Kidney epithelial cell (primary cell): ENCODE measurements at places on chromosomes 1 and 21.

DNA sequence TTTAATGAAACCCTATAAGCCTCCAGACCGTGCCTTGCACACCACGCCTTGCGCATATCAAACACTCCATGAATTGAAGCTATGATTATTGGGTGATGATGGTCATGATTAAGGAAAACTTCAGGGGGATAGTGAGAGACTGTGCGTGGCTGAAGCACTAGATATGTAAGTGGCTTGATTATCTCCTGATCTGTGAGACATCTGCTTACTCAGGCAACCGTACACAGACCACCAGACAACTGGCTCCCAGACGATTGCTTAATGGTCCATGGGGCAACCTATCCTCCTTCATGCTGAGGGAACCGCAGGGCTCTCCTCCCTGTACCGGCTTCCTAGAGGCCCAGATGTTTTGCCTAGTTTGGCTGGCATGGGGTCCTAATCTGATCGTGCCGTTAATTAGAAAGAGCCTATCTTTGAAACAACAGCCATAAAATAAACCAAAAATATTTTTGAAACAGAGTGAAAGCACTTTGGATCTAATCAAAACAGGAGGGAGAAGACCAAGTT, 51.6 kb downstream of the IRF2BP2 start:
- DNase-seq: no peak

GRCh38 chr1:182716740-182717720, 32.6 kb upstream of the RGS8 start:
- no peak for DNase-seq

DNA sequence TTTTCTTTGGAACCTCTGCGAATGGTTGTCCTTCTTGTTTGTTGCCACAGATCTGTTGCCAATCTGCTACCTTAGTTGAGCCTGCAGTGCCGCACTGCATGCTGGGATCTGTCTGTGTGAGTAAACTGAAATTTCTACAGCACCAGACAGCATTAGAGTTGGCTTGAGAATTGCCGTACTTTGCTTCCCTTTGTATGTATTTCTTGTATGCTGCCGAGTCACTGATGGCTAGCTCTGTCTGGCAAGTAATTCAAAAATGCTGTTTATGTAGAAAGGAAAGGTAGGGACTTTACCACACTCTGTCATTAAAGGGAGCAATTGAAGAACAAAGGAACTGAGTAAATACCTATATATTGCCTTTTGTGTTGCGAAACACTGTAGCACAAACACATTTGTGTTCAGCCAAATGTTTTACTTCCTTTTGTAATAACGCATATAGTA, 857.4 kb downstream of the USP25 start:
- DNase-seq: no peak

DNA sequence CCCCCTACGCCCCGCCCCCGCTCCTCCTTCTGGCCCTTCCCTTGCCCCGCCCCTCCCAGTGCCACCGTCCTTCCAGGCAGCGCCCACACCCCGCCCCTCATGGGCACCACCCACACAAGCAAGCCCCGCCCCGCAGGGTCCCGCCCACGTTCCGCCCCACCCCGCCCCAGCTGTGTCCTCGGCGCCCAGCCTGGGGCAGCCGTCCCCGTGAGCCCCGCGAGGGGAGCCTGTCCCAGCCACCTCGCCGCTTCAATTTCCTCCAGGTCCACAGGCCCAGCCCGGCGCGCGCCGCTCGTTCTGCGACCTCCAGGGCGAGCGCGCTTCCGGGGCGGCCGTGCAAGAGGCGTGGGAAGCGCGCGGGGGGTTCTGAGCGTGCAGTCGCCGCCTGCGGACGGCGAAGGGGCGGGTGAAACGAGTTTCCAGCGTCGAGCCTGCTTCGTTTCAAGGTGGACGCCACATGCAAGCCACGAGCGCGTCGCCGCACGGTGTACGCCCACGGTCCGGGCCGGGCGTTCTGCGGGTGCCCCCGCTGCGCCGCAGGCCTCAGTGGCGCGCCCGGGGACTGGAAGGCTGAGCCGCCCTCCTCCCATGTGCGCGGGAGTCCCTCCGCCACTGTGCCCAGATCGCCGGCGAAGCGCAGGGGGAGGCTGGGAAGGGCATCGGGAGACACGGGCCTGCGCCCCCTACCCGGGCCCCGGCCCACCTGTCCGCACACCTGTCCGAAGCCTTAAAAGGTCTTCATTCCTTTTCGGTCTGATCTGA, 10.8 kb upstream of the FAAP20 start:
- no peak for DNase-seq

GRCh38 chr1:106584676-106585075, 471.8 kb upstream of the PRMT6 start:
- DNase-seq: no peak

DNA sequence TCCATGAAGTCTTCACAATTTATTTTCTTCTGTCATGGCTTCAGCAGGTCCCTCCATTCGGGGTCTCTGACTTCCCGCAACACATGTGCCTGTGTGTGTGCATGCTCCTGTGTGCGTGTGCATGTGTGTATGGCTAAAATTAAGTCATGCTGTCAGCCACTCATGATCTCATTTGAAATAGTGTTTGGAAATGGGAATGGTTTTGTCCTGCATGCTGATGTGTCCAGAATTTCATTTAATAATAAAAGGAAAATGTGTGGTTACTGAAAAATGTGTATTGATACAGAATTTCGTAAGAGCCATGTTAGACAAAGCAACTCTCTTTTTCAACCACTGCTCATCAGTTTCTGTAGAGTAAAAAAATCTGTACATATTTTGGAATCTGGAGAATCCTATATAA, 123.8 kb upstream of the PRDX6 start:
- DNase-seq: no peak

- DNase-seq: peak; percentile 12
Measured at GRCh38 chr1:202968895-202969295, 1.8 kb upstream of the CYB5R1 start.

- no peak for DNase-seq
Measured at GRCh38 chr1:78229344-78229743, 183.6 kb downstream of the GIPC2 start.

DNA sequence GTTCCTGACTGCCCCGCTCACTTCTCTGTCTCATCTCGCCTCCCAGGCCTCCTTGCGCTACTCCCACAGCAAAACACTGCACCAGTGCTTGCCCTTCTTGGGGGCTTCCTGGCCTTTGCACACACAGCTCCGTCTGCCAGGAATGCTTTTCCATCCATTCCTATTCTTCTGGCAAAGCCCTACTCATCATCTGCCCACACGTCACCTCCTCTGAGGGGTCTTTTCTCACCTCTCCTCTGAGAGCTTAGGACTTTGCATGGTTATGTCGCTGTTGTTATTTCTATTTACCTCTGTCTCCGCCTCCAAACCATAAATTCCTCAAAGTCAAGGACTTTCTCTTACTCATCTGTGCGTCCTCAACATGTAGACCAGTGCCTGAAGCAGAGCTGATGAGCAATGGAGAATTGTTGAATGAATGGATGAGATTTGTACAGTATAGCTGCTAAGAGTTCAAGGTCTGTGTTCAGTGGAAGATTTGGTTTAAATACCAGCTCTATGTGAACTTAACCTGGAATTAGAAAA, 26.4 kb upstream of the BTG2 start:
- no peak for DNase-seq
